ENCODE measurements at places on chromosomes 4 and X.

- DNase-seq, result no peak
Measured at GRCh38 chr4:179634862-179635261, 2192.6 kb upstream of the AGA start.

DNA sequence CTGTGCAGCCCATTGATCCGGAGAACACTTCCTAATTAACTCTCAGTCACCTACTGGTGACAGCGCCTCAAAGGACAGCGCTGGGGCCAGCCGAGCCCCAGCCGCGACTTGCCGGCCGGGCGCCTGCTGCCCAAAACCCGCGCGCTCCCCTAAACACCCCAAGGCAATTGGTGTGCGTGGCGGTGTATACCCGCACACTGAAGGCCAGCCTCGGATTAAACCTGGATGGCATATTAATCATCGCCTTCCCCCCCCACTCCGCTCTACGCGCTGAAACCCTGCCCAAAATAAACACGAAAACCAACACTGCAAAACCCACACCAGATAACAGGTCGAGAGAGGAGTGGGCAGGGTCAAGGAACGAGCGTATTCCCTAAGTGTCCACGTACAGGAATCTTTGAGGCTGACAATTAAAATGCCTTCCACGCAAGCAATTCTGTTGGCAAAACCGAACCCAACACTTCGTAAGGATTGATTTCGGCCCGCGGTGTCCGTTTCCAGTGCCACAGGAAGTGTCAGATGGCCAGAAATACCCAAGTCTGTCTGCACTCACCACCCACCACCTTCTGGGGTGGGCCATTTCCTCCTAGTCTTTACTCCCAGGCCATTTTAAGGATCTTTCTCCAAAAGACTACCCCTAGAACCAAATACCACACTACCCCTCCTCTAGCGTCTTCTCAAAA, 2.7 kb downstream of the BCOR start:
- no peak for DNase-seq

DNA sequence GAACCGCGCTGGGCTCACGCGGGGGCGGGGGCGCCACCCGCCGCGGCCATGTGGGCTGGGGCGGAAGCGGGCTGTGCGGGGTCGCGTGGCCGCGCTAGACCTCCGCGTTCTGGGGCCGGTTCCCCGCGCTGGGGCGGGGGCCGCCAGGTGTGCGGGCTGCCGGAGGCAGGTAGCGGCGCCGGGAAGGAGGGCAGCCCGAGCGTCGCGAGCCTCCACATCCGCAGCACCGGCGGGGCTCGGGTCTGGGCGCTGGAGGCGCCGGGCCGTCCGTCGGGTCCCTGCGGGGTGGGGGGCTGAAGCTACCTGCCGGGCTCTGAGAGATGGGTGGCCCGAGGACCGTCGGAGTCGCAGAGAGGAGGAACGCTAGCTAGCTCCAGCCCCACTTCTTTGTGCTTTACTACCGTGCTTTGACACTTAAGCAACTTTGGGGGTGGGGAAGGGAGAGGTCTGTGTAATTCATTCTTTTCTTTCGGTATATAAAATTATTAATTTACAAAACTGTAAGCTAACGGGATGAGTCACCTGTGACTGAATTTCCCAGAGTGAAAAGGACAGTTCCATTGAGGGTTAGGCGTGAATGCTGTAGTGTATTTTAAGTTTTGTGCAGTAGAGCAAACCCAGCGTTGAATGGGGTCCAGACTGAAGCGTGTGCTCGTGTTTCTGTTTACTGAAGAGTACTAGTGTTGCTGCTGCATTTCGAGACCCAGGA, 689 bp downstream of the METAP1 start:
- no peak for DNase-seq

GRCh38 chr4:95637043-95637600, 88.3 kb upstream of the UNC5C start:
- no peak for DNase-seq

DNA sequence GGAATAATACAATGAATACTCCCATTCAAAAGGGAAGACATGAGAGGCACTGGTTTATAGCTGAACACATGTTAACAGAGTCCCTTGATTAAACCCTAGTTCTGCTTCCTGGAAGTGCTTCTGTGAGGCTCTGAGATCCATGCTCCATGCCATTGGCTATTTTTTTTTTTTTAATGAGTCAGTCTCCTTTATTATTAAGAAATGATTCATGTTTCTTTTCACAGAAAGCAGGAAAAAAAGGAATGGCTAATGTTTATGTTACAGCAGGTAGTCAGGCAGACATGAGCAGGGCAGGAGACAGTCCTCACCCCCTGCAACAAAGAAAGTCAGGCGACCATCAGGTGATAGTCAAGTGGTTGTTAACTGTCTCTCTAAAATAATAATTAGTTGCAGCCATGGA, 598.7 kb downstream of the EPHA5 start:
- no peak for DNase-seq
